ENCODE measurements at places on chromosomes 3 and 15. TPM values are rescaled to one million over a fixed set of nuclear protein-coding genes. Genes with fewer than 3 reads are reported as not detected.

Gene CYP11A1
- total RNA-seq, result not detected

Gene CAMKV
- 1.1 TPM for total RNA-seq

Gene HCLS1
- total RNA-seq, result 235 TPM

Gene MUC13
- total RNA-seq, result not detected

Gene CELSR3
- 8.1 TPM for total RNA-seq

Gene GPR62
- not detected for total RNA-seq

DNA sequence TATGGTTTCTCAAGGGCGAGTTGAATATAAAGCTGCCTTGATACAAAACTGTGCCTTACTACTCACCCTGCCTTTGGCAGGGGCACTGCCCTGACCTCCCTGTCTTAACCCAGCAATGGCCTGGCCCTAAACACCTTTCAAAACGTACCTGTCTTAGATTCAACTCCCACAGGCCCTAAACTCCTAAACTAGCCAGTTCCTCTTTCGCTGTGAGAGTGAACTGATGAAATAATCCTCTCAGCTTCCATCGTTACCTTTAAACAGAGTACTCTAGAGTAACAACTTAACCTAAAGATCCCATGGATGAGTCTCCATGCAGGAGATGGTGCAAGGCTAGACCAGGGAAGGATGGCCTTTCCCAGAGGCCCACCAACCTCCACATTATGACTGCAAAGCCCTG is 133.0 kb upstream of the THBS1 start:
- no peak for DNase-seq

DNA sequence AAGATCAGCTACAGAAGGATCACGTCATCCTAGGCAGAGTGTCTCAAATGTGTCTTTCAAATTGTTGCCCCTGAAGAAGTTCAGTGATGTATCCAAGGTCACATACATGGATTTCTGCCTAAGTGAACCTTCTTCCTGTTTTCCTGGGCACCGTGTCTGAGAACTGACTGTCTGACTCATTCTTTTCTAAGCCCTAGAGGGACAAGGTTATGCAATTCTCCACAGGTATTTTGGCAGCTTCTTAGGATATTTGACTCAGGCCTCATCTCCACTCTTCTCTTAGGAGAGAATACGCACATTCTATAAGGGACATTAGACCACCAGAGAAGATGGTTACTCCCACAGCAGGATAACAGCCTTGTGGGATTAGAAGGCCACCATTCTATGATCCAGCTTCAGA is 391.9 kb upstream of the THBS1 start:
- DNase-seq, result no peak

DNA sequence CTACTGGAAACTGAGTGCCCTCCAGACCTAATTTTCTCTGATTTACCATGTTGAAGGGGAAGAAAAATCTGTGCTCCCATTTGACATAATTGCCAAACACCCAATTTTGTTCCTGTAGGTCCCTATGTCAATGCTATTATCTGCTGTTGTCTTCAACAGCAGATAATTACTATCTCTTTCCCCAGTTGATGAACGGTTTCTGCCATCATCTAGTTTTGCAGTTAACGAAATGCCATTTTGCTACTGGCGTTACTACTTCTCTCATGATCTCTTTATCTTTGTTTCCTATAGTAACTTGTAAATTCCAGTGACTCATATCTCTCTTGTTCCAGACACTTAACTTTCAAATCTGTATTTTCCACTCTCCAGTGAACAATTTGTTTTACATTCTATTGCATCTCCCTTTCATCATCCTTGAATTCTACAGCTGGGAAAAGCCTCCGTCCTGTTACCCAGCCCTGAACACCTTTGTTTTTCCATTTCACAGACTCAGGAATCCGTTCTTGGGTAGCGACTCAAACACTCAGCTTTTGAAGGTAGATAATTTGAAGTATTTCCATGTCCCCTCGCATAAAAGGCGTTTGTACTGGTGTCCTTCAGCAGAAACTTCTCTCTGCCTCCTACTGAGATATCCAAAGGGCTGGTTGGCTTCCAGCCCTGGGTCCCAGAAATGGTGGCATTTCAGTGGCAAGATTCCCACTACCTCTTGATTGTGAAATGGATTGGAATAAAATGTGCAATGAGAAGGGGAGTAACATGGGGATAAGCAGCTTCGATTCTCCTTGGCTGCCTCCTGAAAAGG is 111.7 kb downstream of the FOXB1 start:
- no peak for DNase-seq

- DNase-seq, result no peak
Observed at GRCh38 chr15:94070356-94071295, 160.7 kb upstream of the MCTP2 start.

- no peak for DNase-seq
Observed at GRCh38 chr3:100426067-100426682, 24.8 kb downstream of the LNP1 start.

- no peak for DNase-seq
Observed at GRCh38 chr3:129281726-129282125, 3.1 kb downstream of the HMCES start.

DNA sequence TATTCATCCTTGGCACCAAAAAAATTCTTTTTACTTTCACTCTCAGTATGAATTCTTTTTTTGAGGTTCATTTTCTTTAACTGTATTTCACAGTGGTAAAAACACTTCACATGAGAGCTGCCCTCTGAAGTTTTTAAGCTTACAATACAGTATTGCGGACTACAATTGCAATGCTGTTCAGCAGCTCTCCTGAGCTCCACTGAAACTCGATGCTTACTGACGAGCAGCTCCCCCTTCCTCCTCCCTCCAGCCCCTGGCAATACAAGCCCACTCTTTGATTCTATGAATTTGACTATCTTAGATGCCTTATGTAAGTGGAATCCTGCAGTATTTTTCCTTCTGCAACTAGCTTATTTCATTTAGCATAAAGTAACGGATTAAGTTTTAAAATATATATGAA is 183.4 kb downstream of the ADAMTS17 start:
- no peak for DNase-seq

DNA sequence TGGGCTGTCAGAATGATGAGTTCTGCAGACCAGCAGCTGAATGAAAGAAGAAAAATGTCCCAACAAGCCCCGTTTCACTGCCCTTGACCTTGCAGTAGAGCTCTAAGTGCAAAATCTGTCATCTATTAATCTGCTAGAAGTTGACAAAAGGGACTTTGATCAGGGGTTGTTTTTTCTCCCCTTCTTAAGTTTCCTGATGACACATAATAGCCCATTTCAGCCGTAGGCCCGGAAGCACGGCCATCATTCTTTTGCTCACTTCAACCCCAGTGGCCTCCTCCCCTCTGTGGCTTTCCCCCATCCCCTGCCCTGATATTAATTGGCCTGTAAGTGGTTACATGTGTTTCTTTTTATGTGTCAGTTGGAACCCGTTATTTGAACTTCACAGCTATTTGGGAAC is 298.9 kb downstream of the RPLP1 start:
- no peak for DNase-seq

DNA sequence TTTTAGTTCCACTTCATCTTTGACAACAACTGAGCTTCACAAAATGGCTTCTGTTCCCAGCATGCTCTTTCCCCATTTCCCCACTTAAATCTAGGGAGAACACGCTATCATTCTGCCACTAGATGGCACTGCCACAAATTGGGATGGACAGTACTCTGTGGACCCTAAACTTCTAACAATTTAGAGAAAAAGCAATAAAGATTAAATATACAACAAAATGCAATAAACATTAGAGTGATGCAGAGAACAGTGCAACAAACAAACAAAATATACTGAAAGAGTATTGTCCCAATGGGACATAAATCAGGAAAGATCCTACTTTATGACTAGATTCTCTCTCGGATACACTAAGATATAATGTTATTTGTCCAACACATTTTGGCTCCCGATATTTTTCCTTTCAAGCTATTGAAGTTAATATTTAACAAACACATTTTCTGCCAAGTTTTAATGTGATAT is 169.7 kb upstream of the TMCO5A start:
- peak; percentile 48 for DNase-seq

Data from activated CD4-positive, alpha-beta T cell treated with anti-CD3 and anti-CD28 coated beads for 36 hours (primary cell).